Right forelimb (tissue), 1 donor: ENCODE measurements at places on chromosomes 5 and 9.

DNA sequence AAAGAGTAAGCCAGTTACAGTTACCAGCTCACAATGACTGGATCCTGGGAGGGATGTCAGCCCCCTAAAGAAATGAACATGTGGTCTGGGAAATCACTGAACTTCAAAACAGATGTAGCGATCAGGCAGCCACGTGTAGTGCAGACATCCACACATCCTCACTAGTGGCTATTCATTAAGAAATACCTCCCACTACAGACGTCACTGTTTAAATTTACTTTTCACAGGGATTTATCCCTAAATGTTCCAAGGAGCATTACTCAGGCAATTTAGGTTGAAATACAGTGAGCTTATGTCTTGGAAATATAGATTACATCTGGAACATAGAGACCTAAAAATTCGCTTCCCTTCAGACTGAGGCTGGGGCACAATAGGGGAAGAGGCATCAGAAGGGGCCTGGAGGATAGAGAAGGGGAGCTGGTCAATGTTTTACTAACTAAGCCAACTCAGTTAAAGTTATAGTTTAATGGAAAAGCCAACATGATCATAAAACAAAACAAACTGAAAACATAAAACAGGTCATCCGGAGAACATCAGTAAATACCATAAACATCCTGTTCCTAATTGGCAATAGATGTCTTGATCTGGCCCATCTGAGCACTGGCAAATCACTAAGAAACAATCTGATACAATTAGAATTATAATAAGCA, 92.3 kb downstream of the FANCC start:
- no peak for DNase-seq

DNA sequence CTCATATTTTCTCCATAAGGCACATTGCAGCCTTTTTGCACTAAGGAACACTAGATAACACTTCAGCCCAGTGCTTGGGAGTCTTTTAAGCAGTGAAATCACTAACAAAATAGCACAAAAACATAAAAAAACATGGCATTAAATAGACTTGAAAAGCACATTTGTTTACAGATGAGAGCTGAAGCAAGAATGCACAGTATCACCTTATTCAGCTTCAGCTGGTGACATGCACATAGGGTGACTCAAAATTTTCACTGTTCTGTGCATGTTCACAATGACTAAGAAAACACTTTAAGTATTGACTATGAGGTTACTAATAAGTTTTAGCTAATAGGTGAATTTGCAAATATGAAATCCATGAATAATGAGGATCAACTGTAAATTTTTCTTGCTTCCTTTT, 293.9 kb upstream of the TARS1 start:
- no peak for DNase-seq

DNA sequence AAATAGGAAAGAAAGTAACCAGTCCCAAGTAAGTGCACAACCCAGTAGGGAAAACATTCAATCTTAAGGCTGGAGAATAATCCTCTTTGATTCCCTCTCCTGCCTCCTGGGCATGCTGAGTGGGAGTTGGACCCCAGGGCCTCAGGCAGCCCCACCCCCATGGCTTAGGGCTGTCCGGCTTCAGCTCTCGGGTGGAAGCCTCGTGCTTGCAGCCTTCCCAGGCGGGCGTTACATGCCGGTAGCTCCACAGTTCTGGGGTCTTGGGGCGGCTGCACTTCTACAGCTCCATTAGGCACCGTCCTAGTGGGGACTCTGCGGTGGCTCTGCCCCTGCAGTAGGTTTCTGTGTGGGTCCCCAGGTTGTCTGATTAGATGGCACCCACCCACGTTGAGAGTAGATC, 10.1 kb downstream of the GLIPR2 start:
- DNase-seq = no peak

DNA sequence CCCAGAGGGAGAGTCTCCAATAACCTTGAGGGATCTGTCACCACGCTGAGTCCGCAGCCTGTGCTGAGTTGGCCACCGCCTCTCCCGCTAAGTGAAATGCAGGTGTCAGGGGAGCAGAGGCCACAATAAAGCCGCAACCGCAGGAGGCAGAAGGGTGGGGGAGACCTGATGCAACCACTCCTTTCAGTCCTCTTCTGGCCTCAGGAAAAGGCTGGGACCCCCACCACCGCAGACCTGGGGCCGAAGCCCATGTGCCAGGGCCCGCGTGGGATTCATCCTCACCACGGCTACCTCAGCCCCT, 576 bp downstream of the MAP1B start:
- no peak for DNase-seq

DNA sequence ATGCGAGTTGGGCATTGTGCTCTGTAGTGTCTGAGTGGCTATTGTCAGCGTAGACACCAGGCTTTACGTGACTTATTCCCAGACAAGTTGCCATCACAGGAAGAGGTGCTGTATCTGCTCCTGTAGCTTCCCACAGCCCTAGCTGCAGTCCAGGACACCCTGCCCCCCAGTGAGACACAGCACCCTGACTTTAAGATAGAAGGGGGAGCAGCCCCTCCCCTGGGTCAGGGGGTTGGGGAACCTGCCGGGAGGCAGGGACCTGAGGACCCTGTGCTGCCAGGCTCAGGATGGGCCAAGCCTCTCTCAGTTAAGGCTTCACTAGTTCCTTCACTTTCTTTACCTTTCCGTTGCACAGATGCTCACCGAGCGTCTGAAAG, 75.4 kb downstream of the NEK6 start:
- DNase-seq = no peak

GRCh38 chr9:128568470-128569078, 16.2 kb downstream of the SPTAN1 start:
- DNase-seq = no peak

- peak; percentile 88 for DNase-seq
Measured at GRCh38 chr9:21801683-21802417, 586 bp upstream of the MTAP start.

DNA sequence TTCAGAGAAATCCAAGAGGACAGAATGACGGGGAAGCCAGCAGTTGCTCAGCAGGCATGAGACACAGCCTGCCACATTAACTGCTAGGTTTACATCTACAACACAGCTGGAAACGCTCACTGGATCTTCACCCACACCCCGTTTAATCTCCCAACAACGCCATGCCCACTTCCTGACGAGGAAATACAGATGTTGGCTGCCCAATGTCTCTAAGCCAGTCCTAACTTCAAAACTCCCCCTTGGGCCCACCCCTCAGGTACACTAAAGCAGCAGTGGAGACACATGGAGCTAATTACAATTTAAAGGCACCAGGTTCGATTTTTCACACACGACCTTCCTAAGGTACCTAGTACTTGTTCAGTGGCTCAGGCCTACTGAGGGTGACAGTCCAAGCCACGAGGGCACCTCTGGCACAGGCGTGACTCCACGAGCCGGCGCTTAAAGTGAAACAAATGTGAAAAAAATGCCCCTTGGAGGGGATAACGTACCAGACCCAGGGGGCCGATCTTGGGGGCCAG, 904 bp downstream of the RPL12 start:
- DNase-seq = no peak

- no peak for DNase-seq
Measured at GRCh38 chr5:38321978-38322377, 63.6 kb downstream of the EGFLAM start.

- DNase-seq = peak; percentile 84
Measured at GRCh38 chr5:429453-430188, 13.4 kb upstream of the EXOC3 start.

DNA sequence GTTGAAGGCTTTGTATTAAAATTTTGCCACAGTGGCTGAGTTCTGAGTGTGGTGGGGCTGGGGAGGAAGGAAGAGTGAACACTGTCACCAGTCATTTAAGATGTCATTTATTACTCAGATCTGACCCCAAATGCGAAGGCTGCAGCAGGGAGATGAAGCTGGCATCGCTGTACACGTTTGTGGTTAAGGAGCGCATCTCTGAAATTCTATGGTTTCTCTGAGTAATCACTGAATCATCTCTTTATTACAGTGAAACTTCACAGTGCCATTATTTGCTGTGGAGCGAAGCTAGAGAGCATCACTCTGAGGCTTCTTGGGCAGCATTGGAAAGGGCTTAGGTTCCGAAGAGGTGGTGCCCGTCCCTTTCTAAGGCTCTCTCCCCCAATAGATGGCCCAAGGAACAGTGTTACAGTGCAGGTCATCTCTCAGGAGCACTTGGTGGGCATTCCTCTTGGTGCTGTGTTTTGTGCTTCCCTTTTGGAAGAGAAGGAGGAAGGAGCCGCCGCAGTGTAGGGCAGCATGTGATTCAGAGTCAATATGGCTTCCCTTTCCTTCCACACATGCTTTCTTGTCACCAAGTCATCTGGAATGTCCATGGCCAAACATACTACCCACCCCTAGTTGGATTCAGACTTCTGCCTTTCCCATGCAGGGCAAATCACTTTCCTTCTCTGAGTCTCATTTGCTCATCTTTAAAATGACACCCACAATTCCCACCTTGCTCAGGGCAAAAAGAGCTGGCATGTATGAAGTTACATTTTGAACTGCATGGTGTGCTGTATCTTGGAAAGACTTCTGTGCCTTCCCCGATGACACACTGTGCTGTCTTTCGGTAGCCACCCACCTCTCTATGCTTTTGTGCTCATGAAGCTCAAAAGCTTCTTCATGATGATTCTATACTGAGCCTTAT, 9.3 kb upstream of the TEX48 start:
- no peak for DNase-seq
